ENCODE measurements at places on chromosomes 4 and X.

GRCh38 chr4:111453216-111453615, 692.0 kb upstream of the FAM241A start:
- no peak for DNase-seq

DNA sequence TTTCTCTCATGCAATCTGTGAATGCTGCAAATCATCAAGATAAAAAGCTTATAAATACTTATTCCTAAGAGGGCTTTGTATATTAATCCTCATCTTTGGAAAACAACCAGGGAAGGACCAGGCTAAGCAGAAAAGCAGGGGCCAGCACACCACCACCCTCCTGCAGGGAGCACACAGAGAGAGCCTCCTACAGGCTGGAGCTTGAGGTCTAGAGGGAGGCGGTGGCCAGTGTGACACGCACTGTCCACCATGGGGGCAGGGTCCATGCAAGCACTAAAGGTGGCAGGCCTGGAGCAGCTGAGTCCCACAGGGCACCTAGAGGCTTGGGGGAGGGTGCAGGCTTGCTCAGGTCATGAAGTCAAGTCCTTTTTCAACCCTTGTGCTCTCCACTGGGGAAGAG, 236.9 kb downstream of the TACR3 start:
- DNase-seq = no peak

DNA sequence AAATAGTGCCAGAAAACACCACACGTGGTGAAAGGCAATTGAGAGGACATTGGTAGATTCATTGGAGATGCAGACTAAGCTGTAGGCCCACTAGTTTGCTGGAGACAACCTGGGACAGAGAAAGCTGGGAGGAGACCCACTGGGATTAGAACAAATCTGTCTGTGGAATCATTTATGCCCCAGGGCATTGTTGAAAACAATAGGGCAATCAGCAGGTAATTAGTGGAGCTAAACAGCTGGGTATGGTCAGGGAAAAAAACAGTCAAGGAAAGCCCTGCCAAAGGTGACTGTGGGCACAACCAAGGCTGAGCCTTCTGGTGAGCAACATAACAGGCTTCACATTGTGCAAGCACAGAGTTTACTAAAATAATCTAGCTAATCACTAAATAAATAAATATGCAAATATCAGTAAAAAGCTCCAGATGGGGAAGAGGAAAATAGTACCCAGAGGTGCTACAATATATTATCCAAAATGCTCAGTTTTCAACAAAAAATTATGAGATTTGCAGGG, 9.0 kb downstream of the TCEAL3 start:
- DNase-seq = no peak

DNA sequence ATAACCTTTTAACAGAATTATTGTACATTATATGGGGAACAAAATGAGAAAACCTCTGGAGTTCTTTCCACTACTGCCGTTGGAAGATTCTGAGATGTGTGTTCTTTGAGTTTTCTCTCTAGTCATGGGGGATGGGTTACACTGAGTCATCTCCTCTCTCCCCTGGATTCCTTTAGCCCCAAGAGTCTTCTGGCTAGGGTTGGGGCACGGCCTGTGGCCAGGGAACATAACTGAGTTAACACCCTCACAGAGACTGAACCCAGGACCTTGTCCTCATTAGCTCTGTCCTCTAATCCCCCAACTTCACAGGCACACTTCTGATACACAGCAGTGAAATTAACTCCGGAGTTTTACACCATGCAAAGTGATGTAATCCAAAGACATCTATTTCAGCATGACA, 142.3 kb upstream of the F9 start:
- DNase-seq = no peak

- DNase-seq = no peak
Observed at GRCh38 chr4:173521467-173522159, 8.4 kb downstream of the HAND2 start.

GRCh38 chrX:107742700-107743191, 32.8 kb downstream of the TSC22D3 start:
- no peak for DNase-seq

- DNase-seq = no peak
Observed at GRCh38 chr4:108619372-108620100, 840 bp upstream of the RPL34 start.

DNA sequence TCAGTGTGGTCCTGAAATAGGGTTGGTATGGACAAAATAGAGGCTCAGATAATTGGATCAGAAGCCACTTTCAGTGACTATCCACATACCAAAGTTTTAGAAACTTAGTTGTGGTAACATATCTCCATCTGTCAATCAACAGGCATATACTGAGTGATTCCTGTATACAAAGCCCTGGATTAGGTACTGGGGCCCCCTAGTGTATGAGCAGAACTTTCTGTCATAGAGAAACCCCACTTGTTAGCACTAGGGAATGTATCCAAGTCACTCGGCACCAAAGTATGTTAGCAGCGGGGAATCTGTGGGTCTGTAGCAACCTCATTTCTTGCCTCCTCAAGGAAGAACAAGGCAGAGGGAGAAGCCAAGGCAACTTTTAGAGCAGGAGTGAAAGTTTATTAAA, 50.7 kb downstream of the MAP7D3 start:
- no peak for DNase-seq

Data from H1 (cell line).